HTR-8/SVneo (cell line): ENCODE measurements at places on chromosomes 2 and 18.

DNA sequence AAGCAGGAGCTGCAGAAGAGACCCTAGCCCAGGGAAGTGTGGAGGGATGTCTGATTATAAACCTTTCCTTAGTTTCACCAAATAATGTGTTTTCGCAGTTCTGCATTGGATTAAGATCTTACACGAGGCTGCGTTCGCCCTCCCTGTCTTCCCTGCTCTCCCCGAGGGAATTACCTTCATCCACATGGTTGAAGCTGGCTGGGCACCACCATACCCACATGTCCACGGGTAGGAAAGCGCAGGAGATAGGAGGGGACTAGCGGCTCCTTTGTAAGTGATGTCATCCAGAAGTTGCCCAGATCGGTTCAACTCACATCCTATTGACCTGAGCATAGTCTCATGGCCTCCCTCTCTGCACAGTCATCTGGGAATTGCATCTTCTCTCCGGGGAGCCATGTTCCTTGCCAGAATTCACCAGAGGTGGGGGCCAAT is 1.1 kb downstream of the TTL start:
- DNase-seq = peak; percentile 71

- no peak for DNase-seq
Measured at GRCh38 chr18:23302851-23303527, 150.1 kb upstream of the RIOK3 start.

- no peak for DNase-seq
Measured at GRCh38 chr2:47193607-47194006, 38.5 kb upstream of the STPG4 start.

GRCh38 chr2:10914272-10914693 is 2.5 kb downstream of the KCNF1 start:
- no peak for DNase-seq

GRCh38 chr18:64993695-64994094 is 757.1 kb upstream of the CDH7 start:
- DNase-seq = no peak

DNA sequence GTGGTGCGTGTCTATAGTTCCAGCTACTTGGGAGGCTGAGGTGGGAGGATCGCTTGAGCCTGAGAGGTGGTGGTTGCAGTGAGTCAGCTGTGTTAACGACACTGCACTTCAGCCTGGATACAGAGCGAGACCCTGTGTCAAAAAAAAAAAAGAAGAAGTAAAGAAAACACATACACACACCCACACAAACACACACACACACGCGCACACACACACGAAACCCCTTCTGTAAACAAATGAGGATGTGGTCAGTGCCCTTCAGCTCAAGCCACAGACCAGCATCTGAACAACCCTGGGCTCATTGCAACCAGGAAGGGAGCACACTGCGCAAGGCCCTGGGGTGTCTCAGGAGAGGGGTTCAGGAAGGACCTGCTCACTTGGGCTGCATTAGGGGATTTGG is 47.9 kb upstream of the KCNF1 start:
- DNase-seq = no peak

GRCh38 chr18:73093687-73094250 is 226.0 kb upstream of the NETO1 start:
- no peak for DNase-seq

DNA sequence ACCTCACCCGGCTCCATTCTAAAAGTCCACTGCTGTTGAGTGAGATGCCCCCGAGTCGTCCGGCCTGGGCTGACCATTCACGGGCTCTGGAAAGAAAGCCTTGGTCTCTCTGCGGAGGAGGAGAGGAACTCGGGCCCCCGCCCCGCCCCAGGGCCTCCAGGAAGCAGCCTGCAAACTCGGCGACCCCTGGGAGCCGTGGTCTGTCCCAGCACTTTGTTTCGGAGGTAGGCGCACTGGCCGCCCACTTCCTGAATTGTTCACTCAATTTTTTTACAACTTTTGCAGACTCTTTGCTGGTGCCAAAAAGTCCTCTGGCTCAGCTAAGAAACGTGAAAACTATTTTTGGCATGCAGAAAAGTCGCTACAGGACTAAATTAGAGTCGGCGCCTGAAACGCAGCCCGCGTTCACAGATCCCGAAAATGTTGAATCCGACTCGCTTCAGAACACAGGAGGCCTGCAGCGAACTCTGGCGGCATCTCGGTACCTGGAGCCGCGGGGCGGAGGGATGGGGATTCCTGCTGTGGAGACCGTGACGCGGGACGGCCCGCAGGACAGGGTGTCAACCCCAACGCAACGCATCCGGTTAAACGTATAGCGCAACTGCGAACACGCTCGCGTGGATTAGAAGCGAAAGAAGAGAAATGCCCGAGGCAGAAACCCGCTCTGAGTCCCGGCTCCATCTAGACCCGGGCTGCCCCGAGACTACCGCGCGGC is 1.5 kb downstream of the PXDN start:
- peak; percentile 88 for DNase-seq

DNA sequence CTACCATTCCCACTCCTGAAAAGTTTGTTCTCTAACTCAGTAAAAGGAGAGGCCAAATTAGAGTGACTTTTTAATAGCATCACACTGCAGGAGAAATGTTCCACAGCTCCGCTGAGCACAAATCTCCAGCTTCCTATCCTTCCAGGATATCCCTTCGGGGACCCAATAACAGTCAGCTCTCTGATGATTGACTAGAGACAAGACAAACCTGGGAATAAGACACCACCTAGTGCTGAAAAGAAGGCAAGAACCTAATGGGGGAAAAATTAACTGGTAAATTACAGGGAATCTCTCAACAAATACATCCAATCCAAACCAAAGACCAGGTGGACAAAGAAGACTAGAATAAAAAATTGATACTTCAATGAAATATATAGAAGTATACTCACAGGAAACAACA is 977.1 kb upstream of the SOX11 start:
- no peak for DNase-seq

GRCh38 chr2:10160203-10160955 is 37.8 kb downstream of the RRM2 start:
- no peak for DNase-seq

DNA sequence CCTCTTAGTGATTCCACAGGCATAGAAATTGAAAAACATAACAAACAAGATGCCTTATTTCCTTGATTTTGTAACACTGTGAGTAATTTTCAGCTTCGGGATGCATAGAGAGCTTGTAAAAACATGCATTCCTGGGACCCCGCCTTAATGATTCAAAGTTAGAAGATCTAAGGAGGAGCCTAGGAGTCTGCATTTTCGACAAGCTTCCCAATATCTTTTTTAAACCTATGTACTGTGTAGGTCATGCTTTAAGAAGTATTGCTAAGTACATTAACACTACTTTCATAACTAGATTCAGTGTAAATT is 109.8 kb upstream of the ZNF516 start:
- no peak for DNase-seq

- no peak for DNase-seq
Measured at GRCh38 chr2:240705204-240705791, 13.6 kb downstream of the AQP12A start.

DNA sequence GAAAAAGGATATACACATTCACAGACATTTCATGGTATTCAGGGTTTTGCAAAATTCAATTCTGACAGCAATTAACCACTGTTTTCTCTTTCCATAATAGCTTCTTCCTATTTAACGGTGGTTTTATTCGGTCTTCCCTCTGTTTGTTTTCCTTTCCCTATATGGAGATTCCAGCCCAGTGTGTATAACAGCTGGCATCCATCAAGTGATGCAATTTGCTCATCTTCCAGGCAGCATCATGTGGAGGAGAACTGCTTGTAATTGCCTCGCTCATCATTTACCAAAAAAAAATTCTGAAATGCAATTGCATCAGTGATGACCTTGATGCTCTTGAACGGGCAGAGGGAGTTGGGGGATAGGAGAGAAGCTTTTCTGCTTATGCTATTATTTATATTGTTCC is 165.9 kb upstream of the PGAP1 start:
- DNase-seq = no peak

DNA sequence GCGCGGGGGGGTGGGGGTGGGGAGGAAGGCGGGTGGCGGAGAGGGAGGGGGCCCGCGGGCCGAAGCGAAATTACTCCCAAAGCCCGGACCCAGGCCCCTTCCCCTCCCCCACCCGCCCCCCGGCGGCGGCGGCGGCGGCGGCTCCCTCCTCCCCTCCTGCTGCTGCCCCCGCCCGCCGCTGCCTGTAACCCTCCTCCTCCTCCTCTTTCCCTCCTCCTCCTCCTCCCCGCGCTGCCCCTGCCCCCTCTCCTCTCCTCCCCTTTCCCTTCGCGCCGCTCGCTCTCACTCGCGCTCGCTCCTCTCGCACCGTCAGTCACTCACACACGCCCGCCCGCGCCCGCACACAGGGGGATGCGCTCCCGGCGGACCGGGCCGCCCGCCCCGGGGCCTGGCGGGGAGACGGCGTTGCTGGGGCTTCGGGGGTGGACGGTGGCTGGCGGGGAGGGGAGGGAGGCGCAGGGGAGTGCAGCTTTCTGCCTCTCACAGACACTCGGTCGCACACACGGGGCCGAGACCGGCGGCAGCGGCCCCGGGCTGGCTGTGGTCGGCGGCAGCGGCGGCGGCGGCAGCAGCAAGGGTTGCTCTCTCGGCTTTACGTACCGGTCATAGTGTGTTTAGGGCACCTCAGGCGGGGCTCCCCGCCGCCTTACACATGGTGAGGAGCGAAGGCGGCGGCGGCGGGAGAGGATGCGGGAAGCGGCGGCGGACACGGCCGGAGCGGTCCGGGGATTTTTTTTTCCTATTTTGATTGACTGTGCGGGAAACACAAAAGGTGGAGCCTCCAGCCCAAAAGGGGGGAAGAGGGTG is 405 bp downstream of the SP3 start:
- DNase-seq = peak; percentile 60

GRCh38 chr18:22465859-22466457 is 48.2 kb upstream of the CTAGE1 start:
- DNase-seq = peak; percentile 82

DNA sequence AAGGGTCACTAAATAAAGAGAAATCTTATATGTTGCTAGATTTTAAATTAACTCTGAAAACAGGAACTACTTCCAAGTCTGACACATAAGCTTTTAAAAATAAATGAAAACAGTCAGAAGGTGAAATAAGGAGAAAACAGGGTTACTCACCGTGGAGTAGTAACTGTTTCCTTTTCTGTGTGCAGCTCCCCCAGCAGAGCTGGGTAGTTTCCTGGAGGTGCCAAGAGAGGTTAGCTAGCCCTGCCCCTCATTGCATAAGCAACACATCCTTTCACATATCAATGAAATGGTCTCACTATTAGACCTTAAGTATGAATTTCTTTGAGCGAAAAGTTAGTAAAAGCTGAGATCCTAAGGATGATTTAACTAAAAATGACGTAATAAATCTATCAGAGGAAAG is 54.0 kb upstream of the GPR75 start:
- peak; percentile 3 for DNase-seq

DNA sequence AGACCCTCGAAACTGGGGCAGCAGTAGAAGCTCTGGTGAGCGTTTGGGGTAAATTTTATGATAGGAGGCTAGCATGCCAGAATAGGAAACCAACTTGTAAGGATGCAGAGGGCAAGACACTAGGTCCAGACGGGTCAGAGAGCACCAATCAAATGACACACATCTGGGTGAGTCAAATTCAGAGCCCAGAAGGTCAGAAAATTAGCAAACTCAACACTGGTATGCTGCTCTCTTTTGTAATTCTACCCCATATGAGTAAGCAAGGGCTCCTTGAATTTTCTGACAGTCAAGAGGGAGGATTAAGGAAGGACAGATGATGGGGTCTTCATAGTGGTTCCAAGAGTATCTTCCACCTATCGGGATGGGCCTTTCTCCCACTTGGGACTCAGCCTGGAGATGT is 209.8 kb downstream of the BCL2 start:
- DNase-seq = no peak

DNA sequence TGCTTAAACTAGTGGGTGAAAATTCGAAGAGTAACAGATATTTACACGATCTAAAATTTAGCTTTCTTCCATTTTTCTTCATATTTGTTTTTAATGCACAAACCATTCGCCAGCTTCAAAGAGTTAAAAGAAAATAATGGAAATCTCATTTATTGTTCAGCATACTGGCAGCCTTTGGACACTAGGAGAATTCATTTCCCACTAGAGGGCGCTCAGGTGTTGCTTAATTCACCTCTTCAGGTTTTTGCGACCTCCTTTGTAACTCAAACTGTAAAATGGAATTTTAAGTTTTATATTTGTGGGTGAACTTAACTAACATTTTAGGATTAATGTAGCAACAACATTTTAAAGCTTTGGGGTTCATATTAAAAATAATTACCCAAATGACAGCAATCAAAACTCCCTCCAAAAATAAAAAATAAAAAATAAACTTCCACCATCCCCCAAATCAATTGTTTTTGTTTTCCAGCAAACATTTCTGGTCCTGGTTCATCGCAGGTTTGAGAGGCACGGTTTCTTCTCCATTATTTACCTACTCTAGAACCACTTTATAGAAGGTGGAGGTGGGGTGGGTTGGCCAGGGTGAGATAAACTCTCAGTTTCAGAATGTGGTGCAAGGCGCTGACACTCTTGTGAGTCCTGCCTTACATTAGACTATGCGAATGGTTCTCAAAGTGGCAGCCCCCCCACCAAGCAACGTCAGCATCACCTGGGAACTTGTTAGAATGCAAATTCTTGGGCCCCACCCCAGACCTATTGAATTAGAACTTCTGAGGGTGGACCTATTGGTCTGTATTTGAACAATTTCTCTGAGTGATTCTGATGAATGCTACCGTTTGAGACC is 24.7 kb upstream of the PNPT1 start:
- DNase-seq = peak; percentile 69

GRCh38 chr2:196278491-196278911 is 107.1 kb upstream of the STK17B start:
- peak; percentile 26 for DNase-seq

DNA sequence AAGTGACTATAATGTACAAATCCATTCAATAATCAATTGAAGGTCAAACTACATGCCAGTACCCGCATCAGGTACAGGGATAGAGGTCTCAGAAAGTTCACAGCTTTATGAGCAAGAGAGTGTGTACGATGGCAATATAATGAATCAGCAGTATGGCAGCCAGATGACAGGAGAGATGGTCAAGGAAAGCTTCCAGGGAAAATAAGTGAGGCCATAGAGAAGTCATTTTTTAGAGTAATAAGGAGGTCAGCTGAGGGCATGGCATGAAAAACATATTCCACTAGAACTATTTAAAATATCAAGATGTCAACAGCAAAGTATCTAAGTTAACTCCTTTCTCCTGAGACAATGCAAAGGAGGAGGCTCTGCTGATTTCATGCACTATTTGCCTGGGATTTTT is 108.0 kb downstream of the SLC8A1 start:
- peak; percentile 33 for DNase-seq

- no peak for DNase-seq
Measured at GRCh38 chr2:70891572-70892357, 43.9 kb upstream of the ATP6V1B1 start.

GRCh38 chr2:54666634-54667265 is 56.7 kb upstream of the EML6 start:
- DNase-seq = no peak

DNA sequence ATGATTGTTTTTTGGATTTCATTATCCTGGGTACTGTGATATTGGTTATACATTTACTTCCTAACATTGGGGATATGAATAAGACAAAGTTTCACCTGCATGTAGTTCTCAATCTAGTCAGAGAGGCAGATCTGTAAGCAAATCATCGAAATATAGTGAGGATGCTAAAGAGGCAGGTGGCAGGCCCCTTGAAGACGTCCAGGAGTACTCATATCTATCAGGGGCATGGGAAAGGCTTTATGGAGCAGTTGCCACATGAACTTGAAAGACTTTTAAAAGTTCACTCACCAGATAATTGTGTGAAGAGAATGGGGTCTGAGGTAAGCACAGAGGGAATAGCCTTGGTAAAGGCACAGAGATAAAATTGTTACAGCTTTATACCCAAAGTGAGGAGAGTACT is 78.8 kb downstream of the EHBP1 start:
- DNase-seq = no peak
